T-helper 22 cell (primary cell): ENCODE measurements at places on chromosomes 3 and 15.

GRCh38 chr3:7146529-7146928, 285.6 kb downstream of the GRM7 start:
- no peak for DNase-seq

DNA sequence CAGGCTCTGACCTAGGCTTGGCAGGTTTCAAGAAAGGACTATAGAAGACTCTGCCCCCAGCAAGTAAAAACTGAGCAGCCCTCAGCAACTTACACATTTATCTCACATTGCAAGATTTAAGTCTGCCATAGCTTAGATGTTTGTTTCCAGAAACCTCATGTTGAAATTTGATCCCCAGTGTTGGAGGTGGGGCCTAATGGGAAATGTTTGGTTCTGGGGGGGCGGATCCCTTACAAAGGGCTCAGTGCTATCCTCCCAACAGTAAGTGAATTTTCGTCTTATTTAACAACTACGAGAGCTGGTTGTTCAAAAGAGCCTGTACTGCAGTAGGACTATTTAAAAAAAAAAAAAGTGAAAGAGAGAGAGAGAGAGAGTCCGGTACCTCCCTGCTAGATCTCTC, 125.2 kb upstream of the PROK2 start:
- DNase-seq: no peak

DNA sequence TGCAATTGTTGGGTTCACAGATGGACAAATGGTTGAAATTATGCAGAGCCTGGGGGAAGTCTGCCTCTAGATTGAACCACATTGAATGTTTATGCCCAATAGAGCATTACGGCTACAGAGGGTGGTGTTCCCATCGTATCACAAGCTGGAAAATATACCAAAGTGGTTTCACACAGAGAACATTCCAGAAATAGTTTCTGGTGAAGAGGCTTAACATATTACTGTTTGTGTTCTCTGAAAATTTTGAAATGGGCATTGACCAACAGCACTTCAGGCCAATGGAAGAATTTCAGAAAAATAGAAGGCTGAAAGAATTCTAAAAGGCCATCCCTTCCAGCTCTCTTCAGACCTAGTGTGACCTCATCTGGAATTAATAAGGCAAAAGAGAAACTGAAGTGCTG, 203.9 kb downstream of the NEK10 start:
- no peak for DNase-seq

DNA sequence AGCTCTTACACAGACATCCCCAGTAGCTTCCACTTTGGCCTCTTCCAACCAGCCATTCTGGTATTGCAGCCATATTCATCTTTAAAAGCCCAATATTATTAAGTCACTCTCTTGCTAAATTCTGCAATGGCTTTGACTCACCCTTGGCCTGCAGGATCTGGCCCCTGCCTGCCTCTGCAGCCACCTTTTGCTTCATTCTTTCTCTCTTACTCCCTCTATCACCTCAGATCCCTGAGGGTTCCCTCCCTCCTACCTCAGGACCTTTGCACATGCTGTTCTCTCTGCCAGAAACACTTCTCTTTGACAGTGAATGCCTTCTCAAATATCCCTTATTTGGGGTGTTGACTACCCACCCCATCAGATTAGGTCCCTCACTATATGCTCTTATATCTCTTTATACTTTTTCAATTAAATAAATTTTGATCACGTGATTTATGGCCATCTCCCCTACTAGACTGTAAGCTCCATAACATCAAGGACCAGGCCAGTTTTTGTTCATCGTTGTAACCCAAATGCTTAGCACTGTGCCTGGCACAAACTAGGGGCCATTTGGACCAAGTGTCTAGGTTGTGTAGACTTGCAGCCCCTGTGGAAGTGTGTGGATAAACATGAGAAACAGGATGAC, 32.3 kb upstream of the UBE2Q2 start:
- no peak for DNase-seq

DNA sequence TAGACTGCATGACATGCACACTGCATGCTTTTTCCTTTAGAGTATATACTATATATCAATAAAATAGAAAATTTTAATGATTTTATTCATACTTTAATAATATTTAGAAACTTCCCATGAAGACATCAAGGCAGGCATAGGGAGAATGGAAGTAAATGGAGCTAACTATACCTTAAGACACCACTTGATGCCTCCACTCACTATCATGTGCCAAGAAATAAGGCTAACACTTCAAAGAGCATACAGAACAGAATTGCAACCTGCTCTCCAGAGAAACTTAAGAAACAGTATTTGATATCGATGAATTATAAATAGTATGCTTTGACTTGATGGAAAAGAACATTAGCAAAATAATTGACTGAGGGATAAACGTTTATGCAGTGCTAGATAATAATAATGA, 192.6 kb upstream of the MBNL1 start:
- DNase-seq: no peak

DNA sequence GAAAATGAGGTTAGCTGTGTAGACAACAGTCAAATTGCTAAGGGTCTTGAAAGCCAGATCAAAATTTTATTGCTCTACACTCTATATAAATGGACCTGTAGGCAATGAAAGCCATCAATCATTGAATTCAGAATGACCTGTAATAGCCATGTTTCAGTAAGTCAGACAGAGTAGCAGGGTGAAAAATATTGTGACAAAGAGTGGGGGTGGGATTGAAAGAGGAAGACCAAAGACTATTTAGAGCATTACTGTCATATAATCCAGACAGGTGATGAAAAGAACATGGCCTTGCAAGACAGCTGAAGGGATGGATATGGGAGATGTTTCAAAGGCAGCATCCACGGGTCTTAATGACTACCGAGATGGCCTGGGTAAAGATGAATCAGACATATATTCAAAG, 22.2 kb downstream of the IFT57 start:
- no peak for DNase-seq

GRCh38 chr3:71176366-71176765, 407.2 kb downstream of the FOXP1 start:
- DNase-seq: no peak

GRCh38 chr3:196140224-196140623, 58.3 kb upstream of the TFRC start:
- DNase-seq: no peak

DNA sequence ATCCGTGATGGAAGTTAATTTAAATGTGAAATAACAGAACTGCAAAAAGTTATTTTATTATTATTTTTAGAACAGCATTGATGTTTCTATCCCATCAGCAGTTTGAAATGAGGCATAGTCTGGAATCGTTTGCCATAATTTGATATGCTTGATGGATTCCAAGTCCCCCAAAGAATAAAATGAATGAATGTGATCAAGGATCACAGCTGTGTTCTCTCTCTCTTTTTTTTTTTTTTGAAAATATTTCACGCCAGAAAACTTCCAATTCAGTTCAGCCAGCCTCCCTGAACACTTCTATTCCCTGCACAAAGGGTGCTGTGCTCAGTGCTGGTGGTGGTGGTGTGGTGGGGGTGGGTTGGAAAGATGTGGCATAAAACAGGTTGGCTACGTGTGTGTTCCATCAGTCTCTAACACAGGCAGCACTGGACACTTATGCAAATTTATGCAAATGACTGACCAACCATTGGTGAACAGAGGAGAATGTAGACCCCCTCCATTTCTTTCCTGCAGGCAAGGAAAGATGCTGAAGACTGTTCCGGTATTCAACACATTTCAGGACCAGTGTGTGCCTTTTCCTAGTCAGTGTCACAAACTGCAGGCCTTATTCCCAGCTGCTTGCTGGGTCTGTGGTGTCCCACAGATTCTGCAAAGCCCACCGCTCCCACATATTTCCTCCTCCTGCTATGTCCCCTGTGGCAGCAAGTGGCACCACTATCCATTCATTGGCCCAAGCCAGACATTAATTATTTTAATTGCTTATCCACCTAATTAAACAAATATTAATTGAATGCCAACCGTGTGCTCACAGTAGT, 10.6 kb downstream of the ARNT2 start:
- DNase-seq: no peak

- no peak for DNase-seq
Measured at GRCh38 chr3:112382543-112383160, 49.7 kb downstream of the CD200 start.

GRCh38 chr3:3170998-3171397, 8.5 kb downstream of the CRBN start:
- DNase-seq: no peak

DNA sequence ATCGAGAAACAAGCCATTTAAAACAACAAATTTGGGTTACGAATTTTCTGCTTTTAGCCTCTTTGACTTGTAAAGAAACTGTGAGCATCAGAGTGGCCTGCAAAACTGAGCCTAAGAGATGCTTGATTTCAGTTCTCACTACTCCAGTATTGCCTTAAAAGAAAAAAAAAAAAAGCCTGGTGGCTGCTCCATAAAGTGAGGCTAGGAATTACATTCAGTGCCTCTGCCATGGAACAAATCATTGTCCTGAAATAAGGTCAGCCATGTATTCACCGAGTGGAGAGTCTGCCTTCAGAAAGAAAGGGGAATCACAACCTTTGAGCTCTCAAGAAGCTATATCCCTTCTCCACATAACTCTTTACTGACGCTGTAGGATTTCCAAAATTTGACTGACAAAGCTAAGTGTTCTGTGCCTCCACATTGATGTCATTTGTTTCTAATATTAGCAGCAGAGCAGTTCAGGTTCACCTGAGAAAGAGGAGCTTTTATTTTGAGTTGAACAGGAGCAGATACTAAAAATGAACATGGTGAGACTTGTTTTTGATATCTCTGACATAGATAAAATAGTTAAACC, 137.3 kb downstream of the SSR3 start:
- no peak for DNase-seq

DNA sequence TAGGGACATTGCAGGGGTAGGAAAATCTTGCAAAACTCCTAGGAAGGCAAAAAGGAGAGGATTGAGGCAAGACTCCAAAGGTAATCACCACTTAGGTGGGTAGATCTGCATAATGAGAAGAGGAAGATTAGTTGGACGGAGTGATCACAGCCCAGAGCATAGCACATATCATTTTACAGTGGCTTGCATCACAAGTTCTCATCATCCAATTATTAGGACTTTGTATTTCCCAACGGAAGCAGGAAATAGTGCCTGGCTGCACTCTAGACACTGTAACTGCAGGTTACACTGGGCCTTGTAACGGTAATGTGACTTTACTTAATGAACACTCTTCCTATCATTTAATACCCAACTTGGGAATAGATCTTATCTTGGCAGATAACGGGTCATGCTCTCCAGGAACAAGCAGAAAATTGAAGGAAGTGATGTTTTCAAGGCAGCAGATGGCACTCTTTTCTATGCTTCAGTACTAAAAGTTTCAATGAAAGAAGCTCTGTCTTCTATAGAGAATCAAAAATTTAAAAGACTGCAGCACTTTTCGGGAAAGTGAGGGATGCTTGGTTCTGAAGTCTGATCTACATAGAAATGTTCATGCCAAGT, 101.9 kb upstream of the KCNMB2 start:
- no peak for DNase-seq

DNA sequence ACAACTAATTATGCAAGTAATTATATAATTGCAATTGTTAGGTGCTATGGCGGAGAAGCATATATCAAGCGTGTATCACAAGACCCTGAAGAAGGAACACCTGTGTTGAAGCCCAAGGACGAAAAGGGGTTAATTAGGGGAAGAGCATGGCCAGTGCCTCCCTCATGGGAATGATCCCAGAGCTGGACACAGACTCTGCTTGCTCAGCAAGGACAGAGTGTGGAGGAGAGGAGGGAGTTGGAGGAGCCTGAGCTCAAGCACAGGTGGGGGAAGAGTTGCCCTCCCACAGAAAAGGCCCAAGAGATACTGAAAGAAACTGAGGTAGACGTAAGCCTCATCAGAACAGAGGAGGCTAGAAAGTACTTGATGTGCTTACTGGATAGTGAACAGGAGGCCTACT, 423.7 kb downstream of the EPHB1 start:
- no peak for DNase-seq

DNA sequence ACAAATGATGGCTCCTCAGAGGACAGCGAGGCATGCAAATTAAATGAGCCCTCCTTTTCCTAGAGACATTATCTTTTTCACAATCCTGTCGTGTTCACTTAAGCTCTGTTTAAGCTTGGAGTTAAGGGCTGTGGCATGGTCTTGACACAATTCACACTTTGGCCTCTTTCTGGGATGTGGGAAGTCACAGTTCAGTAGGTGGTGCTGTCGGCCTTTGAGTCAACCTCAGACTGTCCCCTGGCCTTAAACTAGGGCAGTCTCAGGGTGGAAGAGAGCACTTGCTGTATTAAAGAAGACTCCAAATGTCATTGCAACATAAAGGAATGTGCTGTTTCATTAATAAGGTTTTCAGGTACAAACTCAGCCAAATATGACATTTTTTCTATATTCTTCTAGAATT, 351.0 kb downstream of the MCTP2 start:
- no peak for DNase-seq

GRCh38 chr3:88444251-88444650, 294.5 kb downstream of the C3orf38 start:
- no peak for DNase-seq

DNA sequence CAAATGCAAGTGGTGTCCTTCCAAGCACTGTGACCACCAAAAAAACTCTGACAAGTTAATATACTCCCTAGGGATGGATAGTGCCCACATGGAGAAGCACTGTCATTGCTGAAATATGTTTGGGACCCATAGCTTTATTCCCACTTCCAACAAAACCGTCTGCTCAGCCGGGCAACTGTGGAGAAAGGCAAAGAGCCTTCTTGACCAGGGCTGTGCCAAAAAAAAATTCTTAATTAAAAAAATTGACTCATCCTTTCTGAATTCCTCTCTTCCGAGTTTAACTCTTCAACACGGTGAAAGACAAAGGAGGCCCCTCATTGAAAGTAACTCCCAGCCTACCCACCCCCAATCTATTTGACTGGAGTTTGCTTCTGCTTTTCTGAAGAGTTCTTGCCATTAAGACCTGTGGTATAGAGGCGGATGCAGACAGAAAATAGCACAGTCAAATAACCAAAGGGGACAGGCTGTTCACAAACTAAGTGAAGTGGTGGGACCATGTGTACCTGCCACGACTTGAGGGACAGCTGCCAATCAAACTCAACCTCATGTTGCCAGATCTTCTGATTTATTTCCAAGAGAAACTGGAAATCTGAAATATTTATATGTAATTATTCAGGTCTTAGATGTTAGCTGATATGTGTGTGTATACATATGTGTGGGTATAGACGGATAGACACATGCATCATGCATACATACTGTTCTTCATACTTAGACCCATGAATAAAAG, 135.4 kb upstream of the PFN2 start:
- DNase-seq: no peak

DNA sequence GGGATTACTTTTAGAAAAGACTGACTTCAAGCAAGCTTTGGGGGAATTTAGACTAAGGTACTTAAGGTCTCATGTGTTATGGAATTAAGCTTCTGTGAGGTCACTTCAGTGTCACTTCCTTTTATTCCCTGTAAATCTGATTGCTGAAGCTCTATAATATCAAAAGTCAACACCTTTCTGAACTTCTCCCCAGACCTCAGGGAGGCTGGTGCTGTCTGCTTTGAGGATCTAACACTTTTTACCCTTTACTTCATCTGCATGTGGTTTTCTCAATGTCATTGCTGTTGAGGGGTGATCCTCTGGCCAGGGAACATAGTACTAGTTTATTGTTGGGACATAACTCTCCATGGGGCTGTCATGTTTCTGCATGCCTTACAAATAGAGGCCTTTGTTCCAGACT, 41.8 kb upstream of the RASGRF1 start:
- DNase-seq: no peak
